GM13977 (cell line): ENCODE measurements at places on chromosomes 3 and 15.
A peak's percentile ranks its signal among the peaks of the same experiment; 100 is the strongest.

DNA sequence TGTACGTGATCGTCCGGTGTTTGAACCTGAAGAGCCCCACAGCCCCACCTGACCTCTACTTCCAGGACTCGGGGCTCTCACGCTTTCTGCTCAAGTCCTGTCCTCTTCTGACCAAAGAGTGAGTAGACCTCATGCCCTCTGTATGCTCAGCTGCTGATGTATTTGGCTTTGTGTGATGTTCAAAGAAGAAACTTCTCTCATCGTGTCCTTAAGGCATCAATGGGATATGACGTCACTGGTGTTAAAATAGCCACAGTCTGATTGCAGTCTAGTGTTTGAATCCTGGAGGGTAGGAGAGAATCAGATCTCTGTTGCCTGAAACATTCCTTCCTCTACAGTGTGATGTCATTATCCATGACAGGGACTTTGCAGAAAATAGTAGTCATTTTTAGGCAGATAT lies 28.1 kb downstream of the ABHD2 start:
- no peak for DNase-seq

GRCh38 chr15:85381850-85382751 lies 1.7 kb downstream of the AKAP13 start:
- DNase-seq, result peak; percentile 26

- peak; percentile 31 for DNase-seq
Observed at GRCh38 chr3:195558602-195559001, 15.5 kb upstream of the PPP1R2 start.

- no peak for DNase-seq
Observed at GRCh38 chr3:149654188-149654601, 3.6 kb downstream of the WWTR1 start.
